GM23248 (cell line): ENCODE measurements at places on chromosomes 3 and 15. TPM values are rescaled to one million over a fixed set of nuclear protein-coding genes. Genes with fewer than 3 reads are reported as not detected.

Gene MASP1
- 32.1 and 52.3 TPM in 2 replicates for total RNA-seq

Gene SAMD7
- not detected in 2 replicates for total RNA-seq

Gene SLC7A14
- total RNA-seq = under 0.01 TPM in 1 of 2 replicates, not detected in the other

DNA sequence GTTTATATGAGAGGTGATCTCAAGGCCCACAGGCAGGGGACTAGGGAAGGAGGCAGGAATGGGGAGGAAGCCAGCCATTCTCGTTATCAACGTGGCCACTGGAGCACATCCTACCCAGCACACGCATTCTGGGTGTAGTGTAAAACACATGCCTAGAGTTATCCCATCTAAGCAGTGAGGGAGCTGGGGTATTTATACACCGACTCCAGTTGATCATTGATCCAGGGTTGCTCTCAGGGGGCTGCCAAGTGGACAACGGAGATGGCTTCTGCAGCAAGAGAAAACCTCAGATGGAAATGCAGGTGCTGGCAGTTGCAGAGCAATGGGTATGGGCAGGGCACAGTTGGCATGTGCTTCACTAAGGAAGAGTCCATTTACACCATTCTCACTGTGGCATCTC lies 30.4 kb upstream of the SYNM start:
- H3K4me3 ChIP-seq = no peak overlapping the region
- no peaks in the 10 kb centered on the region for H3K27me3 ChIP-seq

GRCh38 chr3:184806567-184807271 lies 5.2 kb upstream of the VPS8 start:
- H3K27ac ChIP-seq = no peak overlapping the region
- no peaks in the 10 kb centered on the region for H3K27me3 ChIP-seq
- no peaks in the 10 kb centered on the region for H3K4me1 ChIP-seq
- H3K36me3 ChIP-seq = no peaks in the 10 kb centered on the region
- no peak overlapping the region for H3K4me3 ChIP-seq
- peak; percentile 18 for DNase-seq
